ENCODE measurements at places on chromosomes 4 and X. TPM values are rescaled to one million over a fixed set of nuclear protein-coding genes. Genes with fewer than 3 reads are reported as not detected.

DNA sequence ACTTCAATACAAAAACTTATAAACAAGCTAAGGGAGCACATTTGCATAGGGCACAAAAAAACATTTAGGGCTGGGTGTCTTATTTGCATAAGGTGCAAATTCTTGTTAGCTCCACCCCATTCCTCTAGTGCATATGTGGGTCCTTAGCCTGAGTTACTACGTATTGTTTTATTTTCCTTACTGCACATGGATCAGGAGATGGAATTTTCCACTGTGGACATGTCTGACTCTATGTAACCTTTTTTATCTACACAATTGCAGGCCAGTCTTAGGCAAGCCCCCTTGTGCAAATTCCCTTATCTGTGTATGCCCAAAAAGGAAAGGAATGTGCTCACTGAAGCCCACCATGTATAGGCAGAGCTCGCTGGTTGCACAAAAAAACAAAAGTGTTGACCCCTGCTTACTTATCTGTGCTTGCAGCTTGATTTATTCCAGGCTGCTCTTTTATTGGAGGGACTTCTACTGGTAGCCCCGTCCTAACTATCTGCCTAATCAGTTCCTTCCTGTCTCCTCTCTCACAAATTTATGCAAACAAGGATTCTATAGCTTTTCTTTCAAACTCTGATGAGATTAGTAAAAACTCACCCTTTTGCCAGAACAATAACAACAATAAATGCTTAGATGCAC, 359.0 kb upstream of the MAGEB16 start:
- no peak for DNase-seq

DNA sequence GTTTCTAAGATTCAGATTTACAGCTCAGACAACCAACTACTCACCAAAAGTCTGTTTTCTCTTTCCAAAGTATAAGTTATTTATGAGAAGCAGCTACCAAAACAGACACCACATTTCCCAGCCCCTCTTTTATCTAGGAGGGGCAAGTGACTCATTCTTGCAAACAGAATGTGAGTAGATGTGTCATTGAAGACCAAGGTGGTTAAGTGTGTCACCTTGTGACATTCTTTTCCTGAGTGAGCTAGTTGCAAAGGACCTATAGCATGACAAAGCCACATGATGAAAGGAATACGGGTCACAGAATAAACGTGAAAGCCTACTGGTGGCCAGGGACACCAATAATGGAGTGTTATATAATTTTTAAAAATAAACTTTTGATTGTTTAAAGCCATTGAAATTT, 50.0 kb downstream of the SLC7A11 start:
- no peak for DNase-seq

NUDT10 gene
- total RNA-seq: not detected

SMARCA1 gene
- total RNA-seq: 0.25 TPM

OPN1MW3 gene
- total RNA-seq: not detected

LYAR gene
- 14.3 TPM for total RNA-seq

NPY5R gene
- total RNA-seq: not detected

GRCh38 chr4:5789141-5789540, 78.1 kb downstream of the EVC start:
- no peak for DNase-seq

- DNase-seq: no peak
These were observed 32.5 kb upstream of the C1QTNF7 start for GRCh38 chr4:15395311-15395710.

DNA sequence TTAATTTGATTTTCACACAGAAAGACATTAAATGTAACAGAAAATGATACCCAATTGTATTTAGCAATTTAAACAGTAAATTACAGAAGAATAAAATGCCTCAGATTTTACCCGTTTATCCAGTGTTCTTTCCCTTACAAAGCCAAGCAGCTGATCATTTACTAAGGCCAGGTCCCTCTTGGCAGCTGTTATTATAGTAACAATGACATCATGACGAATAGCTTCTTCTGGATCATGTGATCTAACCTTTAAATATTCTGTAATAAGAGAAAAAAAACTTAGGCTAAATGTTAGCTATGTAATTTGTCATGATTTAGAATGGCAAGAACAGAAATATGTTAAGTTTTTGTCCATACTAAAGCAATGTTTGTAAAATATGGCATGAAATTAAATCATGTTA, 69.4 kb downstream of the PDS5A start:
- DNase-seq: no peak

GRCh38 chrX:48942895-48943294, 14.5 kb downstream of the OTUD5 start:
- DNase-seq: no peak

PRICKLE3 gene
- 7.3 TPM for total RNA-seq

- no peak for DNase-seq
These were observed 164.4 kb upstream of the PSAPL1 start for GRCh38 chr4:7598939-7599790.

- DNase-seq: no peak
These were observed 135.1 kb upstream of the MSX1 start for GRCh38 chr4:4724321-4724720.

DNA sequence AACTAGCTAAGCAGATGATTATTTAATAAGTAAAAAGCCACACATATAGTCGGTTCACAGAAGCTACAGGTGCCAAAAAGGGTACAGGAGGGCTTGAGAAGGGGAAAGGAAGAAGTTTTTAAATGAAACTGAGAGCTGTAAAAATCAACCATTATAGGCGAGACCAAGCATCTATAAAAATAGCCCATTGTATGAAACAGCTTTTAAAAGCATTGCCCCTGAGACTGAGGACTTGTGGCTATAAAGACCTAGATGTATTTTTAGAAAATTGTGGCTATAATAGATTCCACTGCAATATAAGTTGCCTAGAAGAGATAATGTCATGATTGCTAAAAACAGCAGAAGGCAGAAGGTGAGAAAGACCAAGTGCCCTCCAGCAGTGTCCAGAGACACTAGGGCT, 15.0 kb upstream of the TTC29 start:
- DNase-seq: no peak

GRCh38 chr4:72994670-72995069, 74.8 kb downstream of the COX18 start:
- no peak for DNase-seq

TBX22 gene
- total RNA-seq: not detected

GRCh38 chrX:29071525-29072320, 484.5 kb downstream of the IL1RAPL1 start:
- DNase-seq: no peak

IRS4 gene
- total RNA-seq: not detected

SRPK3 gene
- not detected for total RNA-seq

HSFX1 gene
- 0.32 TPM for total RNA-seq

UGT2B17 gene
- total RNA-seq: not detected

- DNase-seq: no peak
These were observed 52.7 kb downstream of the CPLX1 start for GRCh38 chr4:773214-773613.

MND1 gene
- 0.67 TPM for total RNA-seq

GRCh38 chrX:122091571-122091970, 1044.2 kb downstream of the GLUD2 start:
- no peak for DNase-seq

DNA sequence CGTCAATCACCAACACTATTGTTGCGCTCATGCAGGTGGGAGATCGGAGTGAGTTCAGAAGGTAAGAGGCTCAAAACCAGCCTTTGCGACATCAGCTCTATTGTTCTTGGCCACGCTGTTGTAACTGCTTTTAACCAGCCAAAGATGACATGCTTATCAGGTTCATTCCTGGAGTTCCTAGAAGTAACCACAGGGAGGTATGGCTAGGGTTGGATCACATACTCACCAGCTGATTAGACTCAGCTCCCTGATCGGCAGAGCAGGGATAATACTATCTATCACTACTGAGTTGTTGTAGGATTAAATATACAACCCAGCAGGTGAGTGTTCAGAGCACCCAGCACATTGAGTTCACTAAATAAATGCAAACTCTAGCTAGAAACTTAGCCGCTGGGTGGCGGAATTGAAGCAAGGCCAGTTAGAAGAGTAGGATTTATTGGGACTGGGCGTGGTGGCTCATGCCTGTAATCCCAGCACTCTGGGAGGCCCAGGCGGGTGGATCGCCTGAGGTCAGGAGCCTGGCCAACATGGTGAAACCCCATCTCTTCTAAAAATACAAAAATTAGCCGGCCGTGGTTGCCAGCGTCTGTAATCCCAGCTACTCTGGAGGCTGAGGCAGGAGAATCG, 12.4 kb downstream of the SLC34A2 start:
- DNase-seq: no peak

DNA sequence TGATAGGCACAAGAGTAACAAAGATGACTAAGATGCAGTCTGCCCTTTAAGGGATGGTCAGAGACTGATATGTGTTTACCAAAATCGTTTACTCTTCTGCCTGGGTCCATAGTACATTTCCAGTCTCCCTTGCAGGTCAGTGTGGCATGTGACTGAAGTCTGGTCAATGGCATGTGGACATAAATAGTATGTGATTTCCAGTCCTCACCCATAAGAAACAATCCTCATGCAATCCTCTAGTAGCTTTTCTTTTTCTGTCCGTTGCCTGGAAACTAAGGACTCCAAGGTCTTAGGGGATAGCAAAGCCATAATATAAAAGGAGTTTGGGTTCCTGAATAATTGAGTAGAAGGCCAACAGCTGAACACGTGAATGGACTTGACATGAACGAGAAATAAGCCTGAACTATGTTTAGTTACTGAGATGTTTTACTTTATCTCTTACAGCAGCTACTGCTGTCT, 1.1 kb downstream of the SLC9B2 start:
- no peak for DNase-seq

BCAP31 gene
- 99.9 TPM for total RNA-seq

DNA sequence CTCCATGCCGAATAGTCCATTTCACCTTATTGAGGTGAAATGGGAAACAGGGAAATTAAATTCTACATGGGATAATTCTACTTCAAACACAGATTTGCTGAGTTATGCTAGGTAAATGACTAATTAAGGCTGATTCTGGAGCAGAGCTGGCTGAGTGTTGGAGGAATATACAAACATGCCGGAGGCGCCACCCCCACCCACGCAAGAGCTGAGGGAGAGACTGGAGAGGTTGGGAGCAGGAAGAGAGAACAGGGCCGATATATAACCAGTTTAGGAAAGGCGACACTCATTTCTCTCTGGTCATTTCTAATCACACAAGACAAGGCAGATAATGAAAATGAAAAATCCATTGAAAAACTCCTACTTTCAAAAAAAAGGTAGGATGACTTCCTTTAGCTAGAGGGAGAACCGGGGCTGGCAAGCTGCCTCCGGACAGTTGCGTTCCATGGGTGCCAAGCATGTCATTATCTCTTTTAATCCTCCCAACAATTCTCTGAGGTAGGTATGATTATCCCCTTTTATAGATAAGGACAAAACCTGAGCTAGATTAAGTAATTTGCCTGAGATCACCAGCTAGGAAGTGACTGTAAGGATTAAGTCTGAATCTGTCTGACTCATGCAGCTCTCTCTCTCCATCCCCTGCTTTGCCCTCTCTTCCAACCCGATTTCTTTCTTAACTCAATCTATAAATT, 27.6 kb upstream of the CFAP299 start:
- DNase-seq: no peak

ZNF280C gene
- total RNA-seq: 8.9 TPM

GRCh38 chr4:155799116-155799793, 40.4 kb downstream of the GUCY1B1 start:
- no peak for DNase-seq

- DNase-seq: no peak
These were observed 139.2 kb downstream of the PCDH18 start for GRCh38 chr4:137393044-137393443.

- DNase-seq: no peak
These were observed 32.7 kb upstream of the JADE1 start for GRCh38 chr4:128776794-128777216.

DNA sequence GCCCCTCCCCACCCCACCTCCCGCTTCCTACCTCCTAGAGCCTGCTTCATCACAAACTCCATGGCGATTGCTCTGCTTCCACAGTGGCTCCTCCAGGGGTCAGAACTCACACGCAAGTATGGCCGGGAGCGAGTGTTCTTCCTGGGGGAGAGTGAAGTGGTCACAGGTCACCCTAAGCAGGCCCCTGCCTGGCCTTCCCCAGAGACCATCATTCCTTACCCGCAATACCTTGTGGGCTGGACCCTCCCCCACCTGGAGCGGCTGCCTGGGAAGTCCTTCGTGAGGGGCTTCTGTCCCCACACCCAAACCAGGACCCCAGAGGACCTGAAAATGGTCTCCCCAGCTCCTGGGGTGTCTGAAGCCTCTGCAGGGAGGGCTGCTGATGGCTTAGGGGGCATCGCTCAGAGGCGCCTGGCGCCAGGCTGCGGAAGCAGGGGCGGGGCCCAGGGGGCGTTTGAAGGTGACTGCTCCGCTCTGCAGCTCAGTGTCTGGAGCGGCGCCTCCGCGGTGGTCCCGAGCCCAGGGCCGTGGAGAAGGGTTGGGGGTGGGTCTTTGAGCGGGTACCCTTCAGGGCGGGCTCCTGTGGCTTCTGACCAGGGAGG, 1.4 kb downstream of the CPLX1 start:
- DNase-seq: no peak

ARSJ gene
- not detected for total RNA-seq

GRCh38 chrX:7120878-7121219, 26.7 kb upstream of the STS start:
- DNase-seq: no peak

GRCh38 chr4:124092541-124092984, 620.0 kb downstream of the ANKRD50 start:
- DNase-seq: no peak

DNA sequence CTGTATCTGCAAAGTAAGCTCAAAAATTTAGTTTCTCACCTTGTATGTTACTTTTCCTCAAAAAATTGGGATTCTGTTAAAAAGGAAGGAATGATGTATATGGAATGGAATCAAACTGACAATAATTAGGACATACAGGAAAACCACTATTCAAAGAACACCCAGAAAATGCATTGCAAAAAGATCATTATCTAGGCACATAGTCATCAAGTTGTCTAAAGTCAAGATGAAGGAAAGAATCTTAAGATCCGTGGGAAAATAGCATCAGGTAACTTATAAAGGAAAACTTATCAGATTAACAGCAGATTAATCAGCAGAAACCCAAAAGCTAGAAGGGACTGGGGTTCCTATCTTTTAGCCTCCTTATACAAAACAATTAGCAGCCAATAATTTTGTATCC, 23.1 kb upstream of the PLK4 start:
- DNase-seq: no peak

DNA sequence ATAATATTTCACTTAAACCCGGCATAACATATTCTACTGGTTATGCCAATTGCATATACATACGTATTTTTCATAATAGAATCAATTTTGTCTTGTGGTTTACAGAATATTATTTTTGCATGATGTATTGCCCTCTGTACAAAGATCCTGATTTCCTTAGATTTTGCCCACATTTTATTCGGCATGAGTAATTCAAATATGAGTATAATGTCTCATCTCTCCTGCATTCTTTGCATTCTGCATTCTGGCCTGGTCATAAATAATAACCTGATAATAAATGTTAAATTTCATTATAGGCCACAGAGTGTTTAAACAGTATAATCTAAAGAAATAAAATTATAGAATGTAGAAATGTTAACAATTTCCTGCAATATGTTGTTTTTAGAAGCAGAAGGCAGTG, 205.3 kb downstream of the TLL1 start:
- DNase-seq: no peak

All from CD4-positive, CD25-positive, alpha-beta regulatory T cell (primary cell).